ENCODE measurements at places on chromosomes 7 and 10.

- no peak for DNase-seq
Observed at GRCh38 chr10:132209130-132209529, 22.4 kb downstream of the DPYSL4 start.

- DNase-seq: no peak
Observed at GRCh38 chr7:123305840-123306375, 106.1 kb upstream of the SLC13A1 start.

DNA sequence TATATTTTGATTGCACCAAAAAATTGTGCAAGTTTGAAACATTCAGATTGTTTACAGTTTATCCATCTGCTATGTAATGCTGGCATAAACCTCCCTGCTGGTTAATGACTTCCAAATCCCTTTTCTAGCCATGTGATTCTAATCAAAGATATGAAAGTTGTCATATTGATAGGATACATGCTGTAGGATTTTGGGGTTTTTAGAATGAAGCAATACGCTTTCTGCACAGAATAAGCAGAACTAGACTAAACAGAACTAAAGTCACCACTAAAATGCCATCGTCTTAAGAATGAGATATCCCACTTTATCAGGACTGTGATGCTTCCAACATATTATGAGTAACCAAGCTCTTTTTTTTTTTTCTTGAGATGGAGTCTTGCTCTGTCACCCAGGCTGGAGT, 856 bp downstream of the SSMEM1 start:
- no peak for DNase-seq

DNA sequence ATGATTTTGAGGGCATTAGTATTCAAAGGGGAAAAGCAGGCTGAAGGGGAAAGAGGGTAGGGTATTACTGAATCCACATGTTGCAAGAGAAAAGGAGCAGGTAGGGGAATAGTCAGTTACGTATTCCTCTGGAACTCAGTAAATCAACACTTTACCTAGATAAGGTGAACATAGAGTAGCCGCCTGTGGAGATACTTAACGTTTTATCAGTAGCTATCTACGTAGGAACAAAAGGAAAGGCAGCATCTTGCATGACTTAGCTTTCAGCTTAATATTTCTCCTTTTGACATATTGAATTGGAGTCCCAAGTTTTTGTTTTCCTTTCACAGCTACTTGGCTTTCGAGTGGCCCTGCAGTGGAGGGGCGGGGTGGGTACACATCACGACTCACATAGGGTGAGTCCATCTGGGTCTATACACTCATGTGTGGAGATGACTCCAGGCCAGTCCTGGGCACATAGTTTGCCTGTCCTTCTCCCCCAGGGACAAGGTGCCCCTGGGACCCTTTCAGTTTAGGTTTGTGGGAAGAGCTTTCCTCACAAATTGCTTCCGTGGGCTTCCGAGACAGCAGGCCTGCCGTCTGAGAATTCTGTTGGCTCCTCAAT, 48.1 kb downstream of the CCNY start:
- no peak for DNase-seq

GRCh38 chr7:17062151-17063044, 180.6 kb upstream of the AGR3 start:
- DNase-seq: no peak

DNA sequence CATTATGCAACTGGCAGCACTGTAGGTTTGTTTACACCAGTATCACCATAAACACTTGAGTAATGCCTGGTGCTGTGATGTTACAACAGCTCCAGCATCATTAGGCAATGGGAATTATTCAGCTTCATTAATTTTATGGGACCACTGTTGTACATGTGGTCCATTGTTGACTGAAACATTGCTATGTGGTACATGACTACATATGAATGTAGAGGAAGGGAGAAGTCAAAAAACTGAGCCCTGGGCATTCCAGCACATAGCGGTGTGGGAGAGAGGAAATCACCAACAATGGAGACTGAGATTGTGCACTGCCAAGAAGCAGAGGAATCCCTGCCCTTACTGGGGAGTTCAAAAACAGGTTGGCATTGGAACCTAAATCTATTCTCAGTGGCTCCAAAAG, 89.0 kb downstream of the TRIM24 start:
- no peak for DNase-seq

DNA sequence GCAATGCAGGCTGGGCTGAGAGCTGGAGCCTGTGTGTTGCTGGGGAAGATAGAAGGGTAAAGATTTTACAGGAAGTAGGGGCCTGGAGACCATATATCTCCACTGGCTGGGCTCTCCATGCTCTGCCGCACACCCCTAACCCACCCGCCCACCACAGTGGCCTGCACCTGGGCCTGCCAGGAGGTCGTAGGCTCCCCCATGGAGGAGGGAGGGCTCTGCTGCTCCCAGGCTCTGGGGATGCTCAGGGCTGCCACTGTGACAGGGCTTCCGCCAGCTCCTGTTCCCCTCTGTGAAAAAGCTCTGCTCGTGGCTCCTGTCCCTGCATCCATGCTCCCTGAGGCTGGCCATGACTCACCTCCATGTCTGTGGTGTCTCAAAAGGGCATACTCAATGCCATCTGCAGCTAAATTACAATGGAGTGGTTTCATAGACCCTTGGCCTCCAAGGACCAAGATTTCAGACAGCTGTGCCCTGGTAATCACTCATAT, 106.0 kb downstream of the CXCL12 start:
- no peak for DNase-seq

GRCh38 chr7:85133006-85133405, 53.9 kb downstream of the SEMA3D start:
- DNase-seq: no peak

- no peak for DNase-seq
Observed at GRCh38 chr7:2805213-2805944, 38.7 kb downstream of the GNA12 start.

DNA sequence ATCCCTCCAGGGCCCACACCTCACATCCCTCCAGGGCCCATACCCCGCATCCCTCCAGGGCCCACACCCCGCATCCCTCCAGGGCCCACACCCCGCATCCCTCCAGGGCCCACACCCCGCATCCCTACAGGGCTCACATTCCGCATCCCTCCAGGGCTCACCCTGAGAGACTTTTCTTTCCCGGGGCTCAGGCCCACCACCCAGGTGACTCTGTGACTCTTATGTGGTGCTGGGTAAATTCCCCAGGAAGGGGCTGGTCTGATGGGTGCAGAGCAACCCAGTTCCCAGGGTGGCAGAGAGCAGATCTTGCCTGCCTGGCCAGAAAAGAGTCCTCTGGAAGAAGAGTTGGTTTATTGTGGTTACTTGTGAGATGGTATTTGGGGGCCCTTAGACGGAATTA, 290.7 kb downstream of the TCERG1L start:
- DNase-seq: no peak

GRCh38 chr10:110392868-110393740, 88.4 kb upstream of the SMNDC1 start:
- DNase-seq: peak; percentile 51

Measured in NCI-H524 (cell line).